ENCODE measurements at places on chromosomes 7 and 10.
A peak's percentile ranks its signal among the peaks of the same experiment; 100 is the strongest.

GRCh38 chr10:89738551-89739209 lies 37.3 kb downstream of the KIF20B start:
- no peak overlapping the region for H3K27ac ChIP-seq
- no peak for DNase-seq
- no peaks in the 10 kb centered on the region for H3K4me1 ChIP-seq
- H3K27me3 ChIP-seq: no peaks in the 10 kb centered on the region
- no peak overlapping the region for H3K4me3 ChIP-seq

DNA sequence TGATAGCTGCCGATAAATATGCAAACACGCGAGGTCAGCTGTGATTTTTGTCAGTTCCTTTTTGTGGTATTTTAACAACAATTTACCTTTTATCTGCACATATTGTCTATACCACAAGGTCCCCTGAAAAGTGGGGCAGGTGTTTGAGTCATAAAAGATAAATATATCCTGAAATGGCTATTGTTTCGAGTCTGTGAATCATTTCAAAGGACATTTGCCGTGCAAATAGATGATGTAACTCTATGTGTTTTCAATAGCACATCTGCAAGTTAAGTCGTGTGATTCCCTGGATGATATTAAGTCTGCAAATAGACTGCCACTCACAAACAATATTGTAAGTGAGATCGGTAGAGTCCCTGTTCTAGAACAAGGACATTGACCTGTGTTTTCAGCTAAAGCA lies 193.0 kb upstream of the PITRM1 start:
- H3K4me1 ChIP-seq: no peaks in the 10 kb centered on the region
- no peaks in the 10 kb centered on the region for H3K27me3 ChIP-seq
- no peaks in the 10 kb centered on the region for H3K36me3 ChIP-seq
- H3K4me3 ChIP-seq: no peak overlapping the region

GRCh38 chr7:113548137-113548536 lies 370.7 kb downstream of the PPP1R3A start:
- no peak overlapping the region for H3K27ac ChIP-seq
- no peak for DNase-seq
- H3K36me3 ChIP-seq: no peaks in the 10 kb centered on the region
- H3K4me3 ChIP-seq: no peak overlapping the region
- H3K4me1 ChIP-seq: no peaks in the 10 kb centered on the region
- H3K27me3 ChIP-seq: no peaks in the 10 kb centered on the region

GRCh38 chr10:71812016-71812912 lies 38.8 kb downstream of the PSAP start:
- no peaks in the 10 kb centered on the region for H3K4me1 ChIP-seq
- H3K27me3 ChIP-seq: no peaks in the 10 kb centered on the region
- peak; percentile 76 for DNase-seq
- peaks cover 27% of the 10 kb centered on the region for H3K36me3 ChIP-seq
- H3K27ac ChIP-seq: no peak overlapping the region
- H3K4me3 ChIP-seq: no peak overlapping the region

- no peaks in the 10 kb centered on the region for H3K27me3 ChIP-seq
- no peak overlapping the region for H3K4me3 ChIP-seq
- DNase-seq: no peak
- no peaks in the 10 kb centered on the region for H3K36me3 ChIP-seq
Observed at GRCh38 chr10:43315535-43316207, 48.8 kb upstream of the RASGEF1A start.

DNA sequence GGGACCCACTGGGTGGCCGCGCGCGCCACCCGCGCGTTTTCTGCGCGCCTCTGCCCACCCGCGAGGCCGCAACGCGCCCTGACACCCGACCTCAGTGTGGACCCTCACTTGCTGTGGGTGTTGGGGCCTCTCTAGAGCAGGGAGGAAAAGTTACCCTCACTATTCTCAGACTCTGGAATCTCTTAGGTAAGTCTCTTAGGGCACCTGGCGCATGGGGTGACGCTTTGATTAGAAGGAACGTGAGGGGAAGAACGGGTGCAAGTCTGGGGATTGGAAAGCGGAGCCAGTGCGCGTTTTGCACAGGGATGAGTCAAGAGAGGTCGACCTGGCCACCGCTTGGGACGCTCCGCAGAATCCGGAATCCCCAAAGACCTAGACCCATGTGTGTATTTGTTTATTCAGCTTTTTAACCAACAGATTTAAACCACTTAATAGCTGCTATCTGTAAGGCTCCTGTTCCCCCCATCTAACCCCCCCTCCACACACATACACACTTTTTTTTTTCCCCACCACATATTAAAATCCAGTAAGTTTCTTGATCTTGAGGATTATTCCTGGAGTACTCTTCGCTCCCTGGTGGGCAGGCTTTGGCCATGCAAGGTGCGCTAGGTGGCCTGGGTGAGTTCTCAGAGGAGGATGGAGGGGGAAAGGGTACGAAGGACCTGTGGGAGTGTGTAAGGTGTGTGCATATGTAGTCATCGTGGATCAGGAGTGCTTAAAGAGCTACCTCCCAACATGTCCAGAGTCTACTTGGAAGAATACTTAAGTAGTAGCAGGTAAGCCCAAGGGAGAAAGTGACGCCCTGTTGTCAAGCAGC lies 169.1 kb upstream of the PPP1R3A start:
- no peak overlapping the region for H3K27ac ChIP-seq
- no peaks in the 10 kb centered on the region for H3K36me3 ChIP-seq
- peaks cover 13% of the 10 kb centered on the region for H3K27me3 ChIP-seq
- H3K4me1 ChIP-seq: peaks cover 15% of the 10 kb centered on the region
- DNase-seq: no peak
- H3K4me3 ChIP-seq: no peak overlapping the region

GRCh38 chr10:113947184-113948041 lies 93.0 kb downstream of the NHLRC2 start:
- H3K27me3 ChIP-seq: no peaks in the 10 kb centered on the region
- no peaks in the 10 kb centered on the region for H3K4me1 ChIP-seq
- DNase-seq: no peak
- no peaks in the 10 kb centered on the region for H3K36me3 ChIP-seq
- H3K4me3 ChIP-seq: no peak overlapping the region

DNA sequence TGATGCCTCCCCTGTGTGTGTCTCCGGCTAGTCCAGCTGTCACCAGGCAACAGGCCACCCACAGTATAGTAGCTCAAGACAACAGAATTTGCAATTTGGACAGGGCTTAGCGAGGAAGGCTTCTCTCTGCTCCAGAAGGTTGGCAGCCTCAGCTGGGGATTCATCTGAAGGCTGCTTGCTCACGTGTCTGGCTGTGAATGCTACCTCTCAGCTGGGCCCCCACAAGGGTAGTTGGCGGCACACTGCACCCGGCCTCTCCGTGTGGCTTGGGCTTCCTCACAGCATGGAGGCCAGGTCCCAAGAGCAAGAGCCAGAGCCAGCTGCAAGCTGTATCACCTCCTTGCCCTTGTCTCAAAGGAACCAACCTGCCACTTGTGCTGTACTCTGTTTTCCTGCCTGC lies 19.2 kb downstream of the ECHDC3 start:
- no peak overlapping the region for H3K4me3 ChIP-seq
- DNase-seq: no peak
- no peak overlapping the region for H3K27ac ChIP-seq
- H3K36me3 ChIP-seq: no peaks in the 10 kb centered on the region

- H3K27ac ChIP-seq: peak overlapping the region; percentile 83
- H3K4me3 ChIP-seq: no peak overlapping the region
- no peaks in the 10 kb centered on the region for H3K27me3 ChIP-seq
- peaks cover 86% of the 10 kb centered on the region for H3K4me1 ChIP-seq
- no peak for DNase-seq
Observed at GRCh38 chr10:14585287-14586193, 189.2 kb downstream of the FAM107B start.

GRCh38 chr10:131093795-131094366 lies 217.6 kb downstream of the TCERG1L start:
- no peaks in the 10 kb centered on the region for H3K36me3 ChIP-seq
- DNase-seq: no peak
- no peak overlapping the region for H3K4me3 ChIP-seq
- H3K4me1 ChIP-seq: no peaks in the 10 kb centered on the region
- no peak overlapping the region for H3K27ac ChIP-seq
- H3K27me3 ChIP-seq: no peaks in the 10 kb centered on the region

- H3K36me3 ChIP-seq: no peaks in the 10 kb centered on the region
- H3K4me3 ChIP-seq: no peak overlapping the region
- DNase-seq: no peak
- no peaks in the 10 kb centered on the region for H3K27me3 ChIP-seq
- no peaks in the 10 kb centered on the region for H3K4me1 ChIP-seq
Observed at GRCh38 chr10:118108194-118109026, 61.7 kb upstream of the RAB11FIP2 start.

DNA sequence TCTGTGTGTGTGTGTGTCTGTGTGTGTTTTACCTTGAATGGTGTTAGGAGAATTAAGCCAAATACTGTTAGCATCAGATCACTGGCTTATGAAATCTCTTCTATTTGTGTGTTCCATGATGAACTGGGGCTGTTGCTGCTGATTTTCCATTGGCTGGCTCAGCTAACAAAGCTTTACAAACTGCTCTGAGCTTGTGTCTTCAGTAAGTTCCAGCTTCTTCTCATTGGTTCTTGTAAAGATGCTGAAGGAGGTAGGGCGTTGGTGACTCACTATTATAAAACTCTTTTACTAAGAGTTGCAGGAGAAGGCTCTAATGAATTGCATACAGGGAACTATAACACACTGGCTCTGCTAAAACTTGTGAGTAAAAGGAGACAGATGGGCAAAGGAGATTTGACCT lies 136.4 kb upstream of the PRKCQ start:
- H3K4me3 ChIP-seq: no peak overlapping the region
- no peaks in the 10 kb centered on the region for H3K36me3 ChIP-seq
- DNase-seq: no peak
- no peaks in the 10 kb centered on the region for H3K27me3 ChIP-seq

- H3K27me3 ChIP-seq: no peaks in the 10 kb centered on the region
- no peaks in the 10 kb centered on the region for H3K4me1 ChIP-seq
- DNase-seq: no peak
- H3K36me3 ChIP-seq: no peaks in the 10 kb centered on the region
- H3K4me3 ChIP-seq: no peak overlapping the region
- no peak overlapping the region for H3K27ac ChIP-seq
Observed at GRCh38 chr10:7458556-7458955, 47.7 kb upstream of the SFMBT2 start.

GRCh38 chr10:48511875-48512231 lies 93.0 kb downstream of the ARHGAP22 start:
- no peak for DNase-seq
- no peaks in the 10 kb centered on the region for H3K4me1 ChIP-seq
- no peaks in the 10 kb centered on the region for H3K27me3 ChIP-seq
- no peak overlapping the region for H3K4me3 ChIP-seq
- no peak overlapping the region for H3K27ac ChIP-seq
